Umbilical cord (tissue), 2 donors: ENCODE measurements at places on chromosomes 5 and 9. TPM values are rescaled to one million over a fixed set of nuclear protein-coding genes. Genes with fewer than 3 reads are reported as not detected.

- no peak for DNase-seq
Observed at GRCh38 chr5:37812365-37812764, 27.5 kb downstream of the GDNF start.

DNA sequence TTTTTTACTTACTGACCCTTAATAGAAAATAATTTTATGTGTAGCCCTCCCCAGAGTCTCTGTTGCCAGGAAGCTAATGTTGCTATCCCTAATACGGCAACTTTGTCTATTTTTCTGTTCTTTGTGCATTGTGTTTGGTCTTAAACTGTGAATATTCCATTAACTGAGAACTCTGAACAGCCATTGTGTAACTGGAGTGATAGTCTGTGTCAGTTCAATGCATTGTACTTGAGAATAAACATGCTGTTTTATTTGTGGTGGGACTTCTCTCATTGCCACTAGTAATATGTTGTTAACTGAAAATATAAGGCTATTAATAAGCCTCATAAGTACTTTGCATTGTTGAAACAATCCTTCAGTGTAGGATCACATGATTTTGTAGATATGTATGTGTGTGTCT lies 278.3 kb upstream of the DMRT1 start:
- DNase-seq, result no peak

DNA sequence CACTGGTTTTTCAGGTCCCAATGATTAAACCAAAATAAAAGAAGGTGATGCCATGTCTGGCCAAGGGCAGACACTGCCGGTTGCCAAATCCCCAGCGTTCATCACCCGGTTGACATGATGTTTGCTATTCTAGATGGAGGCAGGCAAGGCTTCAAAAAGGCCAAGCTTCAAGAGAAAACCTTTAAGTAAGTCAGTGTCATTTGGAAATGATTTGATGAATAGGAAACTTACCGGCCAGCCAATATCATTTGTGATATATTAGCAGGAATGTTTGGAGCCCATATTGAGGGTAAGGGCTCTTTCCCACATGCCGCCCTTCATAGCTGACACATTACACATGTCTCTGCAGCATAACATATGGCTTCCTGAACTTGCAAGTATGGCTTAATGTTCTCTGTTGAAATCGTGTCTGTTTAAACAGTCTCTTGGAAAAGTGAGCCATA lies 89.5 kb upstream of the TTC23L start:
- peak; percentile 59 for DNase-seq

DNA sequence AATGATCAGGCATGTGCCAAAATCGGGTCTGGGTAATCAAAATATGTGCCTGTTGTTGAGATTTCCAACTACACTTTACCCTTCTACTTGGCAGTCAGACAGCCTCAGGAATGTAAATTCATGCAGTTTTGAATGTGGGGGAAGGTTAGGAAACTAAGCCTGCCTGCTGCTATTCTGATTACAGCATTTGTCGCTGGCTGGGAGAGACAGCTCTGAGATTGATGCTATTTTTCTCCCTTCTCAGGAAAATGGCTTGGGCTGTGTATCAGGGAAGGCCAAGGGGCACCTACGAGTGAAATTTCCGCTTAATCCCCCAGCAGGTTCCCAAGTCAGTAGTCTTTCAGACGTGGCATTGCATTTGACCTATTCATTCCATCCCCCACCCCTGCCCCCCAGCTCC lies 3.6 kb upstream of the RGS7BP start:
- DNase-seq, result peak; percentile 23

- DNase-seq, result no peak
Observed at GRCh38 chr9:136742591-136743391, at the start of gene LCN10. Gene LCN10 (minus strand): TSS chr9:136742940. CDS start chr9:136742903, 37 bp downstream.

- DNase-seq, result no peak
Observed at GRCh38 chr9:124784509-124784908, 7.6 kb downstream of the OLFML2A start.

The LEAP2 gene
- total RNA-seq, result 5.3 TPM
